ENCODE measurements at places on chromosomes 11 and 22. TPM values are rescaled to one million over a fixed set of nuclear protein-coding genes. Genes with fewer than 3 reads are reported as not detected.

MORC2 gene
- 19.4 TPM for total RNA-seq

ACTN3 gene
- 0.22 TPM for total RNA-seq

MMP11 gene
- total RNA-seq = 2.1 TPM

TRIM49D2 gene
- not detected for total RNA-seq

FGF4 gene
- total RNA-seq = not detected

LDHAL6A gene
- not detected for total RNA-seq

MRE11 gene
- 18.4 TPM for total RNA-seq

OR6A2 gene
- total RNA-seq = 0.33 TPM

CNGA4 gene
- not detected for total RNA-seq

CBL gene
- 20.9 TPM for total RNA-seq

APOA5 gene
- total RNA-seq = not detected

PRG3 gene
- total RNA-seq = not detected

NXPE1 gene
- not detected for total RNA-seq

BACE1-AS gene
- 7.6 TPM for total RNA-seq

PKDREJ gene
- not detected for total RNA-seq

MPZL2 gene
- 19.4 TPM for total RNA-seq

CALCA gene
- total RNA-seq = not detected

PAK1 gene
- total RNA-seq = 41.3 TPM

PRR33 gene
- not detected for total RNA-seq

SLC22A9 gene
- total RNA-seq = not detected

OR5AS1 gene
- total RNA-seq = not detected

SCGB1D2 gene
- total RNA-seq = not detected

TEX54 gene
- total RNA-seq = not detected

FBXO3 gene
- 38.5 TPM for total RNA-seq

PDE2A gene
- total RNA-seq = 63.4 TPM

APOC3 gene
- not detected for total RNA-seq

ABCG4 gene
- not detected for total RNA-seq

KCNK7 gene
- total RNA-seq = not detected

HBD gene
- not detected for total RNA-seq

B3GAT1 gene
- total RNA-seq = 0.33 TPM

SYTL2 gene
- total RNA-seq = 27.7 TPM

APOBEC3H gene
- total RNA-seq = not detected

CASP12 gene
- total RNA-seq = 0.66 TPM

PANX2 gene
- not detected for total RNA-seq

PRAME gene
- not detected for total RNA-seq

OR2D2 gene
- total RNA-seq = not detected

All from subcutaneous adipose tissue (tissue), 4 donors.